ENCODE measurements at places on chromosomes 11 and 22. TPM values are rescaled to one million over a fixed set of nuclear protein-coding genes. Genes with fewer than 3 reads are reported as not detected.

DNA sequence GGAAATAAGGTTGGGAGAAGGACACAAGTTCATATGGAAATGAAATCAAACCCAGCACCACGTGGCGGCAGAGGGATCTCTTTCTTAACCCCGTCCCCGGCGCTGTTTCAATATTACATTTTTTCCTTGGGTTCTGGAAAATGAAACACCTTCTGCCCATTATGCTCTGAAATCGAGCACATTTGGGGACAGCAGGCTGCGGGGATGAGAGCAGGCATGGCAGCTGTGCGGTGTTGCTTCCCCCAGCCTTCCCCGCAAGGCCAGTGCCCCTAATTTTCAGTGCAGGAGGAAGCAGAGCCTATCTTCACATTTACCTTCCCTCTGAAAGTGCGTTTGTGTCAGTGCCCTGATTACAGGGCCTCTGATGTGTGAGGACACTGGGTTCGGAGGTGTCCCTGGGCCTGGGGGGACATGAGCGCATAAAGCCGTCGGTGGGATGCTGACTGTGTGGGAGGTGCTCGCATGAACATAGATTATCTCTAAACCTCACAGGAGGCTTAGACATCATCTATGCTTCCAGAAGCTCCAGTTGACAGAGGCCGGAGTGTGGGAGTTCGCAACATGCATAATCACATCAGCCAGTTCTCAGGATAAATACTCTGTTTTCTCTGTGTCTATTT lies 921.3 kb downstream of the BRD1 start:
- no peak overlapping the region for H3K4me3 ChIP-seq
- DNase-seq: no peak
- H3K36me3 ChIP-seq: no peaks in the 10 kb centered on the region
- H3K27me3 ChIP-seq: no peaks in the 10 kb centered on the region
- no peaks in the 10 kb centered on the region for H3K4me1 ChIP-seq
- no peak overlapping the region for H3K27ac ChIP-seq

Gene TEX12
- 0.97 TPM for total RNA-seq

DNA sequence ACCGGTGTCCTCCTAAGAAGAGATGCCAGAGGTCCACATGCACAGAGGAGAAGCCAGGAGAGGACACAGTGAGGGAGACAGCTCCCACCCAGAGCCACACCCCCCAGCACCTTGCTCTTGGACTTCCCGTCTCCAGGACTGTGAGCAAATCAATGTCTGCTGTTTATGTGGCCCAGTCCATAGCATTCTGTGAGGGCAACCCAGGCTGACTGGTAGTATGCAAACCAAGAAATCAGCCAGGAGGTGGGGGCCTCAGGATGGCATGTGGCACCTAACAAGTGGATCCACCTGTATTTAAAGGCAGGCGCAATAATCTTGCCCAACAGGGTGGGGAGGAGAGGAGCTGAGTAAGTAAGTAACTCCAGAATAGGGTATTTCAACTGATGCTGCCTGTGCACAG lies 136.4 kb downstream of the BRD1 start:
- H3K27ac ChIP-seq: no peak overlapping the region
- H3K27me3 ChIP-seq: no peaks in the 10 kb centered on the region
- no peak for DNase-seq
- H3K4me1 ChIP-seq: no peaks in the 10 kb centered on the region
- H3K36me3 ChIP-seq: no peaks in the 10 kb centered on the region
- H3K4me3 ChIP-seq: no peak overlapping the region

GRCh38 chr22:20422271-20423007 lies 15.2 kb downstream of the SCARF2 start:
- DNase-seq: peak; percentile 73
- H3K4me1 ChIP-seq: no peaks in the 10 kb centered on the region
- H3K27ac ChIP-seq: no peak overlapping the region
- no peaks in the 10 kb centered on the region for H3K27me3 ChIP-seq
